Activated CD4-positive, alpha-beta T cell treated with anti-CD3 and anti-CD28 coated beads, Interleukin-2, Interleukin-4, amounts not matched to agents 100 ng/mL and 50 ng/mL, durations not matched to agents 16 hours and 8 hours (primary cell): ENCODE measurements at places on chromosomes 1 and 21.
A peak's percentile ranks its signal among the peaks of the same experiment; 100 is the strongest.

GRCh38 chr1:233721004-233721595 lies 107.2 kb downstream of the KCNK1 start:
- DNase-seq: peak; percentile 39

GRCh38 chr21:31992391-31992790 lies 119.6 kb downstream of the HUNK start:
- DNase-seq: no peak

GRCh38 chr1:173355281-173356031 lies 121.7 kb upstream of the PRDX6 start:
- DNase-seq: no peak

DNA sequence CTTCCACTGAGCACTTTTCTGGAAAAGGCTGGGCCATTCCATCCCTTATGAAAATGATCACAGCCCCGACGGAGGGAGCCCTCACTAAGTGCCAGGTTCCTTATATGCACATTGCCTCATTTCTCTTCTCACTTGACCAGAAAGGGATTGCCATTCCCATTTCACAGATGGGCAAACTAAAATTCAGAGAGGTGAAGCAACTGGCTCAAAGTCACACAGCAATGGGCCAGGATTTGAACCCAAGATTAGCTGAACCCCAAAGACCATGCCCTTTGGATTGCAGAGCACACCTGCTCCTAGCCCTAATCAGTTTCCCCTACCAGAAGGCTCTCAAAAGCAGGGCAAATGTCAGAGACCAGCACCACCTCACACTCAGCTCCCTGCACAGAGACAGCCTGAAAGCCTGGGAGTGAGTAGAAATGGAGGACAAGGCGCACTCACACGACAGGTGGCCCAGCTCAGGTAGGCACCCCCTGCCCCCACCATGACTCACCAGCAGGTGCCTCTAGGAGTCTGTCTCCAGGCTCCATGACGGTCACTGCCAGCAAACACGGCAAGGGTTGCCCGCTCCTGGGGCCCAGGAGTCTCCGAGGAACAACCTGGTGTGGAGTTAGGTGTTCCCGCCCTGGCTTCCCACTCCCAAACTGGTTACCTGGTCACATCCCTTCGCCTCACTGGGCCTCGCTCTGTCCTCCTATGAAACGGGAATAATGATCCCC lies 21.7 kb downstream of the SDC3 start:
- DNase-seq: no peak

- DNase-seq: no peak
These were observed 3.8 kb downstream of the TRIM62 start for GRCh38 chr1:33177996-33178540.

DNA sequence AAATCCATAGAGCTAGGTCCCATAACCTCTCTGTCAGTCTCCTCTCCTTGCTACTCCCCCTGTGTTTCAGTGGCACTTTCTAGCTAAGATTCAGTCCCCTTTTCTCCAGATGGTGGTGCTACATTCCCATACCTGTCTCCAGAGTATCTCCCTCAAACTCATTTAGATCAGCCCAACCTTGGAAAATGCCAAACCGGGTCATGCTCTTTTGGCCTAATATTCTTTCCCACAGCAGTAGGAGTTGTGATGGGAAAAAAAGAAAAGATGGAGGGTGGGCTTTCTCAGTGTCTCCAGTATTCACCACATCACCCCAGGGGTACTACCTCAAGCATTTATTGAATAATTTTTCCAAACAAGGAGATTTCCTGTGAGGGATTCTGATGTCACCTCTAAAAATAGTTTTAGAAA lies 3.2 kb upstream of the RXFP4 start:
- DNase-seq: peak; percentile 73

DNA sequence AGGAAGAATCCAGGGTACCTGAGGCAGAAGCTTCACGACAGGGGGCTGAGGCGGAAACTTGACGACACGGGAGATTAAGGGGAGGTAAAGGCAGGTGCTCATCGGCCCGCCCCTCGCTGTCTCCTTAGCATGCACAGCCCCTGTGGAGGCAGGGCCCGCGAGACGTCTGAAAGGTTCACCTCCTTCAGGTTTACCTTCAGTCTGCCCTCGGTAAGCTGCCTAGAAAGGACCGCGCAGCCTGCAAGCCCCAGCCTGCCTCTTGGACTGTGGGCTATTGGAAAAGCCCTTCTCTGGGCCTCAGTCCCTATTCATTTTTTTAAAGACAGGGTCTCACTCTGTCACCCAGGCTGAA lies 28.5 kb downstream of the KNCN start:
- DNase-seq: no peak

- DNase-seq: no peak
These were observed 22.1 kb downstream of the SPOCD1 start for GRCh38 chr1:31793586-31794285.

GRCh38 chr1:69175053-69175452 lies 392.7 kb upstream of the LRRC7 start:
- DNase-seq: no peak

- DNase-seq: peak; percentile 65
These were observed 21.0 kb upstream of the LYST start for GRCh38 chr1:235887676-235888075.

GRCh38 chr1:59455206-59455605 lies 158.3 kb downstream of the FGGY start:
- DNase-seq: no peak

DNA sequence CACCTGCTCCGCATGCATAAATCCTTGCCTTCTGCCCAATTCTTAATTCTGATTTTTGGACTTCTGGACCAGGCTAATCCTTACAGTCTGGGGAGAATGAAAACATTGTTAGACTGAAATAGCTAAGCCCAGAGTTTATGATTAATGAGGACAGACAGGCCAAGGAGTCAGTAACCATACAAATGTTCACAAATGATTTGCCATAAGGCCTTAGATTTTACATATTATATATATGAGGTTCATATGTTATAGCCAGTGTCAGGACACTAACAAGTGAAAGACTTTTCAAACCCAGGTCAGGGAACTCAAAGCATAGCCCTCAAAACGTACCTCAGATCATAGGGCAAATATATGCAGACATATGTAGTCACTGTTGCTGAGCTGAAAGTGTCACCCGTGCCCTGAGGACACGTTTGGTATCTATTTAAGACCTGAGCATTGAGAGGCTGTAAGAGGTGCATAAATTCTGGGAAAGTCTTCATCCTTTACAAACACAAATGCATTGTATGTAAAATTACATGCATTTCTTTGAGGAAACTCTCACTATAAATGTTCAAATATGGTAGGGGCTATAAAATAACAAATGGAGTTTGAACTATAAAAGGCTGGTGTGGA lies 45.3 kb upstream of the FBXO28 start:
- no peak for DNase-seq

GRCh38 chr1:71656902-71657301 lies 576.1 kb upstream of the ZRANB2 start:
- DNase-seq: no peak

GRCh38 chr1:29669158-29669871 lies 433.0 kb downstream of the PTPRU start:
- no peak for DNase-seq

DNA sequence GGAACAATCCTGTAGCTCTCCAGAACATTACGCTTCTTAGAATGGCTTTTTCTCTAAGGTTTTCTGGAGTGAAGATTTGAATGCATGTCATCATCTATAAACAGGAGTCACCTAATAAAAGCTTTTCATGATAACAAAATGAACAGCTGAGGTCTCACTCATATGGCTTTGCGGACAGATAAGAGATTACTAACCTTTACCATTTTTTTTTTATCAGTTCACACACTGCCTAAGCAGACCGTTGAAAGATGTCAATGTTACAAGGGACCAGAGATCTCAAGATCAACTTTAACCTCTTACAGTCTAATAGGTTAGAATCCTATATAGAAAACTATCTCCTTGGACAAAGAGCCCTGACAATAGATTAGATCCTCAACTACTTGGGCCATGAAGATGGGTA lies 41.4 kb downstream of the SCMH1 start:
- no peak for DNase-seq

DNA sequence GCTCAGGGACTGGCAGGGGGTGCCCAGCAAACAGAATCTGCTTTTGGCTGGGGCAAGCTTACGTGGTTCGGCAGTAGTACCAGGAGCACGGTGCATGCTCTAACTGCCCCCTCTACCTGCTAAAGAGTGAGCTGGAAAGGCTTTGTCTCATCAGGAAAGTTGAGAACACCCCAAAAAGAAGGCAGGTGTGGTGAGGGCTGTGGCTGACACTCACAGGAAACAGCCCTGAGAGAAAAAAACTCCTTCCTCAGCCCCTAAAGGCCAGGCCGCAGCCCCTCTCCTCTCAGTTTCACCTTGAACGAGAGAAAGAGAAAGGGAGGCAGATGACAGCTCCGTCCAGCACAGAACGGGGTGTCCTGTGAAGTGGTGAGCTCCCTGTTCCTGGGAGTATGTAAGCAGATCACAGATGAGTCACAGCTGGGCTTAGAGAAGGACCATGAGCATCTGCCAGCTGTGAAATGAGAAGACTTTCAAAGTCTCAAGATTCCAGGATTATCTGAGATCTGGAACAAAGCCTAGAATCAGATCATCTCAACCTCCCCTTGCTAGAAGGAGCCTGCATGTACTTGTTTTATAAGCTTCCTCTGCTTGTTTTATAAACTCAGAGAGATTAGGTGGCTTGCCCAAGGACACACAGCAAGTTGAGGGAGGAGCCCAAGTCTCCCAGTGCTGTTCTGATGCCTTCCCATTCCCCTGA lies 13.4 kb downstream of the LAPTM5 start:
- peak; percentile 53 for DNase-seq

DNA sequence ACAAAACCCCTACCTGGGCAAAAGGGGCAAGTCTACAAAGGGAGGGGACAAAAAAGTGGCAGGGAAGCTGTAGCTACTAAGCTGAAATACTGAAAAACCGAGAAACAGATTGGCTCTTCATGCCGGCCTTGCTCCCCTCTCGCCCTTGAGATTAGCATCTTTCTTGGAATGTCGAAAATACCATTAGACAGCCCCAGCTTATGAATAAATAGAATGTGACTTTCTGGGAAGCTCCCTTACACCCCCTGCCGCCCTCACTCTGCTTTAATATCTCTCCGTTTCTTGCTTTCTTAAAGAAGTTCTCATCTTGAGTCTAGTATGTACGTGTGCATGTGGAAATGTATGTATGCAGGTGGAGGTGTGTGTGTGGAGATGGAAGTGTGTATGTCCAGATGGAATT lies 14.1 kb downstream of the TRAF3IP3 start:
- DNase-seq: no peak

DNA sequence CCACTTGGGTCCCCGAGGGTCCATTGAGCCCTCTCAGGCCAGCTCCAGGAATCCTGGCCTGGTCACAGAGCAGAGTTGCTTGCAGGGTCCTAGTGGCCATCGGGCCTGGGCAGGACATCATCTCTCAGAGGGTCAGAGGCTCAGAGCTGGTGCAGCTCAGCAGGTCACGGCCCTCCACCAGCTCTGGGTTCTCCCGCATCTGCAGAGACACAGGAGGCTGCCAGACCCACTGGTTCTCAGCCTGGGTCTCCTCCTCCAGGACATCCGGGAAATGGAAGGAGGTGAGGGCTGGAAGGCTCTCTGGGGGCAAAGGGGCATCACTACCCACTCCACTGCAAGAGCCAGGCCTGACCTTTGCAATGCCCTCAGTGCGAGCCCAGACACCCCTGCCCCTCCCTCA lies 6.5 kb downstream of the TMEM54 start:
- DNase-seq: no peak

GRCh38 chr1:182589520-182589919 lies 464 bp upstream of the RNASEL start:
- no peak for DNase-seq

GRCh38 chr1:79874289-79874688 lies 867.8 kb upstream of the ADGRL4 start:
- DNase-seq: no peak

DNA sequence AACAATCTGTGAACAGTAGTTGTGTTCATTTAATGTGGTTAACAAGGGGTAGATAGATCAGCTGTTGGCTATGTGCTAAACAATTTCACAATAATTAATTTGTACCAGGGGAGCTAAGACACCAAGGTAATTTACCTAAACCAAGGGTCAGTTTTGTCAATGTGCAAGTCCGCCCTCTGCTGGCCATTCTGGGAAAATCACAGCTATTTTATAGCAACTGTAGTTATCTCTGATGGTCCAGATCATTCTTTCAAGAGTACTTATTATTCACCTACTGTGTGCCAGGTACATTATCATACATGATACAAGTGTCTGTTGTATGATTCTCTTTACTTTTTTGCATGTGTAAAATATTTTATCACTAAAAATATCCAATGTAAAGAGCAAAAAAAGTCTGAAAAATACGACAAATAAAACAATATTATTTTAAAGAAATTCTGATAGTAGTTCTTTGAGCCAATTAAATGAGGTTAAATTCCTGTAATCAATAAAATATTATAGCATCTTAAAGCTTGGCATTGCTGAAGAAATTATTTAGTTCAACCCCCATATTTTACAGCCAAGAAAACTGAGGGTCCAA lies 312.3 kb upstream of the FAM78B start:
- DNase-seq: peak; percentile 57

DNA sequence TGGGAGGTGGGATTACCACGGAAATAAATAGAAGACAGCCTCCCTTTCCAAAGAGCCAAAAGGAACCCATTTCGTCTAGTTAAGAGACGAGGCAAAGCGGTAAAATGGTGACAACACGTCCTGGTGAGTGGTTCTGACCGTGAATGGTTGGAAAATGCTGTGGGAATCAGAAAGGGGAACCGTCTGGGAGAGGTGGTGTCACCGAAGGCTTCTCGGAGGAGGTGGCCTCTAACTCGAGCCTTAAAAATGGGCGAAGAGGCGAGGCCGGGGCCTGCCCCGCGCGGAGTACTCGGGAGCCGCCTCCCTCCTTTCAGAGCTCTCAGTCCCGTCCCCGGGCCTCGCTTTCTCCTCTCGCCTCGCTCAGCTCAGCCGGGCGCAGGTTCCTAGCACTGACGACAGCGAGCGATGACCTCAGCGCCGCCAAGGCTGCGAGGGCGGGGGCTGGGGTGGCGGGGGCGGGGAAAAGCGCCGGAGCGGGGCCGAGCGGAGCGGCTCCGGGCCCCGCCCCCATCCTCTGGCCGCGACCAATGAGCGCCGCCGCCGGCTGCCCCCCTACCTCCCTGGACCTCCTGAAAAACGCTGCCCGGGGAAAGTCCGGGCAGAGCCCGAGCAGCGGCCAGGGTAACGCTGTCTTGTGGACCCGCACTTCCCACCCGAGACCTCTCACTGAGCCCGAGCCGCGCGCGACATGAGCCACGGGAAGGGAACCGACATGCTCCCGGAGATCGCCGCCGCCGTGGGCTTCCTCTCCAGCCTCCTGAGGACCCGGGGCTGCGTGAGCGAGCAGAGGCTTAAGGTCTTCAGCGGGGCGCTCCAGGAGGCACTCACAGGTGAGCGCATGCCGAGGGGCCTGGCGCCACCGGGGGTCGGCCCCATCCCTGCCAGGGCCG lies at the start of gene BTG2:
Gene BTG2, plus strand, starts transcription at position 601 of the 890 bp plus-strand sequence. Its CDS starts 88 bp downstream, at position 689.
- DNase-seq: peak; percentile 92

- DNase-seq: peak; percentile 70
These were observed 37.9 kb downstream of the WNT4 start for GRCh38 chr1:22104865-22105437.
